Right ventricle myocardium superior (tissue), 1 donor: ENCODE measurements at places on chromosomes 2 and 18. TPM values are rescaled to one million over a fixed set of nuclear protein-coding genes. Genes with fewer than 3 reads are reported as not detected.

DNA sequence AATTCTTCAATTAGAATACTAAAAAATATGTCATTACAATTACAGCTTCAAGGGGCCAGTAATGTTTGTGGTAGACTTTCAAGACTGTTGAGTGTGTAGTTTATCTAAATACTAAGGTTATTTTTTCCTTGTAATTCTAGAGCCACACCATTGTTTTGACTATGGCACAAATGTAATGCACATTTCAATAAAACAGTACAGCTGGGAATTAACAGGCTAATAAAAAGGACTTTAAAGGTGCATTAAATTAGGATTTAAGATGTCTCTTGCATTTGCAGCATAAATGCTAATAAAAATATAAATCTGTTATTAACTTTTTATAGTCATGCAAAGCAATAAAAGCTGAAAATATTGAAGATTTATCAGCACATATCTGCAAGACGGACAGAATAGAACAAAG lies 344.8 kb downstream of the ERBB4 start:
- no peak for DNase-seq

- peak; percentile 81 for DNase-seq
Measured at GRCh38 chr2:239290618-239291474, 110.0 kb downstream of the HDAC4 start.

SPDYA gene
- total RNA-seq: 0.24 TPM

- DNase-seq: no peak
Measured at GRCh38 chr2:147025646-147026585, 818.9 kb upstream of the ACVR2A start.

GRCh38 chr18:31072175-31072574 lies 29.6 kb upstream of the DSC3 start:
- DNase-seq: no peak

- DNase-seq: no peak
Measured at GRCh38 chr18:40907842-40908241, 1047.2 kb upstream of the PIK3C3 start.

MC5R gene
- not detected for total RNA-seq

DNA sequence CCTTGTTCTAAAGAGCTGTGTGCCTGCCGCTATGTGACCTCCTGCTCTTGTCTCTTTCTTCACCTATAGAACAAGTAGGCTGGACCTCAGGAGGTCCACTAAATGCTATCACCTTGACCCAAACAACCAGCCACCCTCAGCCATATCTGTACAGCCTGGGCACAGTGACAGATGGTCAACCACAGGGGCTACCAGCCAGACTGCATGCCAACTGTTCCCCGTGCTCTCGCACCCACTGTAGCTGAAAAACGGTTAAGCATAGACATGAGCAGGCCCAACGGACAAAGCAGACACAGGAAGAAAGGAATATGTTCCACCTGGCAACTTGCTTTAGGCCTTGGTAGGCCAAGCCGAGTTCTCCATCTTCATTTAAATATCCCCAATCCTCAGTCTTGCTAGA lies 43.2 kb upstream of the ACAA2 start:
- DNase-seq: no peak

TDRD15 gene
- total RNA-seq: not detected

GRCh38 chr2:153043385-153043784 lies 325.0 kb downstream of the ARL6IP6 start:
- no peak for DNase-seq

HSBP1L1 gene
- 13.8 TPM for total RNA-seq

DNA sequence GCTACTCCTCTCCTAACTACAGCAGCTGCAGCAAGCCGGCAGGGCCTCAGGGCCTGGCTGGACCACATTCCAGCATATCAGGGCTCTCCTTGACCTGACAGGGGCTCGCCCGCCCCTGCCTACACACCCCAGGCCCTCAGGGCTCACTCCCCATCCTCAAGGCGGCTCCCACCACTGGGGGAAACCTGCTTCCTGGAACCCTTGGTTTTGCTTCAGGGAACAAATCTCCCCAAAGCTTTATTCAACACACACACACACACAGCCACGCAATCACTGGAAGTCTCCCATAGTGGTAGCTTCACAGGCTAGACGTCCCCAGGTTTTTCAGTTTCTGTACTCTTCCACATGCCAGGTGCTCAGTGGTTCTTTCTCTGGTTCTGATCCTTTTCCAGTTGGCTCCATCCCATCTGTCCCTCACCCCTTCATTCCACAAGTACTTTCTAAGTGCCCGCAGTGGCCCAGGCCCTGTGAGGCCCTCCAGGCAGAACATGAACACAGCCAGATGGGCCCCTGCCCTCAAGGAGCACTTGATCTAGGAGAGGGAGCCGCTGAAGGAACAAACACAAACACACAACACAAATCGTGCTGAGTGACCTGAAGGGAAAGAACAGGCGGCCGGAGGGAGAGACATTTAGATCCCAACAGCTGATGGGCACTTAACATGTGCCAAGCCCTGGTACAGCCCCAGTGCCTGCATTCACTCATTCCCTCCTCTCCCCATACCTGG lies 51.1 kb downstream of the TNS1 start:
- no peak for DNase-seq

LMAN1 gene
- 48.1 TPM for total RNA-seq

GRCh38 chr2:69770193-69770702 lies 28.3 kb downstream of the ANXA4 start:
- no peak for DNase-seq

- DNase-seq: no peak
Measured at GRCh38 chr2:221895366-221896121, 323.4 kb upstream of the EPHA4 start.

GRCh38 chr2:221521233-221521845 lies 50.8 kb downstream of the EPHA4 start:
- DNase-seq: no peak

DNA sequence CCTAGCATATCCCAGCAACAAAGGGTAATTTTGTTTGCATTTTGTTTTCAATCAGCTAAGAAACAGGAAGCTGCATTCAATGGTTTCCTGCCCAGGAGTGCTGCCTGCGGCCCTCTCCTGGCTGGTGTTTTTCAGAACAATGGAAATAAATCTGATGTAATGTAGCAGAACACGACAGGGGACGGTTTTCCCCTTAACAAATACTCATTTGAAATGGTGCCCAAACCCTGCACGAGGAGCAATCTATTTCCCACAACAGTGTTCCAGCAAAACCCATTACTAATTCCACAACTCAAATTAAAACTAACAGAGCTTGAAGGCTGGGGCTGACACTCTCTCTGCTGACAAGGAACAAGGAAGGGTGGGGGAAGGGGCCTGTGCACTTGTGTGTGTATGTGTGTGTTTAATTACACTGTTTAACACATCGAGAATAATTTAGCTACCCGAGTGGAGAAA lies 8.7 kb downstream of the CAPN13 start:
- DNase-seq: no peak

GRCh38 chr2:133675-134593 lies 87.6 kb upstream of the FAM110C start:
- DNase-seq: no peak
